NCI-H2081 (cell line): ENCODE measurements at places on chromosomes 6 and 20.

DNA sequence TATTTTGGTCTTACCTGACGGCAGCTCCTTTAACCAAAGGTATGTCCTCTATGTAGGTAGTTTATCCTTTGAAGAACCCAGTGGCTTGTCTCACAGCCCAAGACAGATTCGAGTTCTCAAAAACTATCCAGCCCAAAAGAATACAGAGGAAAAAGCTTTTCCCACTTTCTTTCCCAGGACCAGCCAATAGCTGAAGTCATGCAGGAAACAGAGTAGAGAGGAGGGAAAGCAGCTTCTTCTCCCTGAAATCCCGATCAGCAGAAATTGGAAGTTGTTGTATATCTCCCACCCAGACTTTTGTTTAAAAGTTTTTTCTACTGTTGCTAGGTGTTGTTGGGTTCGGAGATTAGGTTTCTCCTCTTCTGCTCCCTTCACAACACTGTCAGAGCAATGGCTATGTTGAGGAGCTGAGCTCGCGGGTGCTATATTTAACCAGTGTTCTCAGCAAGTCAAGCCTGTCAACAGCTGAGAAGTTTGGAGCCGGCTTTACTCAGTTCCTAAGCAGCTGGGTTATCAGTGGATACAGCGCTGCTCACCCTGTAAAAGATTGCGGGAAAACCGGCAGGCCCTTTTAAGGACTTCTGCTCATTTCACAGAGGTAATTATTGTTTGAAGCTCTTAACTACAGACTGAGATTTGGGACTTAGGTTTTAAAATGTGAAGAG lies at the start of gene FILIP1:
Gene FILIP1 (minus strand): TSS at position 401 of the 665 bp plus-strand sequence. CDS start 78,828 bp downstream, outside the sequence.
- no peak for DNase-seq

DNA sequence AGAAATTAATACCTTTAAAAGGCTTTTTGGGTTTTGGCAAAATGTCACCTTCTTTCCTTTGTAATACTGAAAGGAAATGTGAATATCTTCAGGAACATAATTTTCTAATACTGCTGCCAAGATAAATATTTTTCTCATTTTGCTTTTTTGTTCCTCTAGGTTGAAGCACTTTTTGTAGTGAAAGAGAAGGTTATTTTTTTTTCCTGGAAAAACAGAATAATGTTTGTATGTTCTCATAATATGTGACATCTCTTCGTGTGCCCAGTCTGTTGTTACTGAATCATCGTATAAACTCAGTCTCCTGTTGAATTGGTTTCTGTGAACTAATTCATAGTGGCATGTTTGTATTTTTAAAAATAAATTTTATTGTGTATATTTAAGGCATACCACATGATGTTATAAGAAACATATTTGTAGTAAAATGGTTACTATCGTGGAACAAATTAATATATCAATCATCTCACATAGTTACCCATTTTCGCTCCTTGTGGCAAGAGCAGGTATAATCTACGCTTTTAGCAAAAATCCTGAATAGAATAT lies 74.4 kb downstream of the SH3BGRL2 start:
- DNase-seq = peak; percentile 30

DNA sequence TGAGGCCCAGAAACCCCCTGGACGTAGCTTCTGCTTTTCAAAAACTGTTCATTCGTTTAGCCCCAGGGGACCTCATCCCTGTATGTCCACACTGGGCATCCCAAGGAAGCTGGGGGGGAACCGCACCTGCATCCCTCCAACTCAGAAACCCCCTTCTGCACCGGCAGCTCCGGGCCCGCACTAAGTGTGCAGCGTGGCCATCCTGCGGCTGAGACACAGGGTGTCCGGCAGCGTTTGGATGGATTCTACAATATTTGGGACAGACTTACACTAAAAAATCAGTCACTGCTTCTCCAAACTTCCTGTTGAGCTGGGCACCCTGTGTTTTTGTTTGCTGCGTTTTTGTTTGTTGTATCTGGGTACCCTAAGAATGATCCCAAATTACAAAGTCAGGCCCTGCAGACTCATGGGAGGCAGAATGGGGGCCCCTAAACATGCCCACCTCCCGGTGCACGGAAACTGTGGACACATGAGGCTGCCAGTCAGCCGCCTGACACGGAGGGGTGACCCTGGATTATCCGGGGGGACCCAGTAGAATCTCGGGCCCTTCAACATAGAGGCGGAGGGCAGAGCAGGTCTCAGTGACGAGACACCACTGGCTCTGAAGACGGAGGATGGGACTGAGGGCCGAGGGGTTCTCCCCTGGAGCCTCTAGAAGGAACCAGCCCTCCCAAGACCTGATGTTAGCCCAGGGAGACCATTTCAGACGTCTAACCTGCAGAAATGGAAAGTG lies 88.2 kb upstream of the BHLHE23 start:
- DNase-seq = no peak

DNA sequence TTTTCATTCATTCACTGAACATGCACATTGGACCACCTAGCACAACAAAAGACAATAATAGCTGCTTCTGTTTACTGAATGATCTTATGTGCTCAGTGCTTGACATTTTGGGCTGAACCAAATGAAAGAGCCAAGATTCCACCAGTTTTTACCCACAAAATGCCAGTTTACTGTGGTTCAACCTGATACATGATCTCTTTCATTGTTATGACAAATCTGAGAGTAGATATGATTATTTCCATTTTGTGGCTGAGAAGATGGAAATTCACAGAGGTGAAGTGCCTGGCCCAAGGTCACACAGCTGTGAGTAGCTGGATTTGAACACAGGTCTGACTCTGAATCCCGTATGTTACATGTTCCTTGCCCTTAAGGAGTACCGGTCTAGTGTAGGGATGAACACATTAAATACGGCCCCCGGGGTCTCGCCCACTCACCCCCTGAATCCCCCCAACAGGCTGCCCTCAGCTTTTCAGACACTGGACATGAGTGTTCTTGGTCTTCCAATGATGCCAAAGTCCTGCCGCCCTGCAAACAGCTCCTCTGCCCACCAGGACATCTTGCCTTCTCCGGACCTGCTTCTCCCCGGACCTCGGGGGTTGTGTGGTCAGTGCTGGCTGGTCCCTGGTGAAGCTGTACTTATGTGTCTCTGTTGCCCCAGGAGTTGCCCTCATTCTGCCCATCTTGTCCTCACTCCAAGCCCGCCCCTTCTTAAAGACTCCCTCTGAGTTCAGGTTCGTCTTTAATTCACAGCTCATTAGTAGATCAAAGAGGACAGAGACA lies 58.6 kb upstream of the SLC32A1 start:
- no peak for DNase-seq

- no peak for DNase-seq
Observed at GRCh38 chr6:33171016-33171879, 21.0 kb downstream of the COL11A2 start.

GRCh38 chr20:50169329-50169823 lies 15.9 kb upstream of the PEDS1 start:
- DNase-seq = peak; percentile 64

DNA sequence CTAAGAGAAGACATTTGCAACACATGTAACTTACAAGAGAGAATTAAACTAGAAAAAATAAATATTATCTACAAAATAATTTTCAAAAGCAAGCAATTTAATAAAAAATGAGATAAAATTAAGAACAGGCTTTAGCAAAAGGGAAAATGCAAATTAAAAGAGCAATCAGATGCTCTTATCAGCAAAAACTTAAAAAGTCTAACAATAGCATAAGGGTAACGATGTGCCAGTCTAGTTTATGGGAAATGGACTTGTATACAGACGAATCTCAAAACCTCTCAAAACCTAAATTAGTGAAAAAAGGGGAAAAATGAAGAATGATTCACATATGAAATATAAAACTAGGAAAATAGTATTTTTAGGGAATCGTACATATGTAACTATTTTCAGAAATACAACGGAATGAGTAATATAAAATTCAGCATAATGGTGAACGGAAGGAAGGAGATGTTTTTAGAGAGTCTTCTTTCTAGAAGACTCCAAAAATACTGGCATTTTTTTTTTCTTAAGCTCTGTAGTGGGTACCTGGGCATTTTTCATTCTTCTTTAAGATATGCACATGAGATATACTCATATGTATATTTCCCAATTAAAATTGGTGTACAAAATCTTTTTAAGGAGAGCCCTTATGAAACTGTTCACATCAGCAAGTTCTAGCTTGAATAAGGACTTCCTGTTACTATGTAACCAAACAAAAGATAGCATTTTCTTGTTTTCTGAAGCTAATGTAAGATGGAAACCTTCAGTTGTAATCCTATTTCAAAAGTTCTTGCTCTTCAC lies 927 bp upstream of the MANEA start:
- no peak for DNase-seq

GRCh38 chr6:158370805-158371204 lies 58.5 kb downstream of the TULP4 start:
- DNase-seq = no peak

- peak; percentile 46 for DNase-seq
Observed at GRCh38 chr20:19712721-19713260, 45.3 kb upstream of the RIN2 start.

DNA sequence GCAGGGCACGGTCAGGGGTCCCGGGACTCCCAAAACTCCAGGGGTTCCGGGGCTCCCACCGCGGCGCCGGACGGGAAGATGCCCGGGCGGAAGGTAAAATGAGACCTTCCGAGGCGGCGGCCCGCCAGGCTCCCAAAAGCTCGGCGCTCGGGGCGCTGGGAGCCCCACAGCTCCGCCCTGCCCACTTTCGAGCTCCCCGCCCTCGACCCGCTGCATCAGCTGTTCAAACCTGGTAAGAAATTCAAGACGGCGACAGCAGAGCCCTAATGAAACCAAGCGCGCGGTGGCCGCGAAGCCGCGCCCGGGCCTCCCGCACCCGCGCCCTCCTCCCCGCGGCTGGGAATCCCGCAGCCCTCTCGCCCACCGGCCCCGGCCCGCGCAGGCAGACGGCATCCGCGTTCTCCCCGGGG lies 369 bp downstream of the SLC4A11 start:
- no peak for DNase-seq

DNA sequence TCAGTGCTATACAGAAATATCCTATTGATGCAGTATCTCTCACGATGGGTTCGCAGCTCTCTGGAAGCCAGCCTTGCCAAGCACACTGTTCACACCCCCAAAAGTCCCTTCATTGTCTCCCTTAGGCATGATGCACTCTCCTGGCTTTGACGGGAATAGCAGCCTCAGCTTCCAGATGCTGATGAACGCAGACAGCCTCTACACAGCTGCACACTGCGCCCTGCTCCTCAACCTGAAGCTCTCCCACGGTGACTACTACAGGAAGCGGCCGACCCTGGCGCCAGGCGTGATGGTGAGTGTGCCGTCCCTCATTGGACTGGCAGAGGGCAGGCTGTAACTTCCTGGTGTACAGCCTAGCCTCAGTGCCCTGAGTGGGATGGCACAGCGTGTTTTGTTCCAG lies 60.0 kb upstream of the PBOV1 start:
- no peak for DNase-seq

DNA sequence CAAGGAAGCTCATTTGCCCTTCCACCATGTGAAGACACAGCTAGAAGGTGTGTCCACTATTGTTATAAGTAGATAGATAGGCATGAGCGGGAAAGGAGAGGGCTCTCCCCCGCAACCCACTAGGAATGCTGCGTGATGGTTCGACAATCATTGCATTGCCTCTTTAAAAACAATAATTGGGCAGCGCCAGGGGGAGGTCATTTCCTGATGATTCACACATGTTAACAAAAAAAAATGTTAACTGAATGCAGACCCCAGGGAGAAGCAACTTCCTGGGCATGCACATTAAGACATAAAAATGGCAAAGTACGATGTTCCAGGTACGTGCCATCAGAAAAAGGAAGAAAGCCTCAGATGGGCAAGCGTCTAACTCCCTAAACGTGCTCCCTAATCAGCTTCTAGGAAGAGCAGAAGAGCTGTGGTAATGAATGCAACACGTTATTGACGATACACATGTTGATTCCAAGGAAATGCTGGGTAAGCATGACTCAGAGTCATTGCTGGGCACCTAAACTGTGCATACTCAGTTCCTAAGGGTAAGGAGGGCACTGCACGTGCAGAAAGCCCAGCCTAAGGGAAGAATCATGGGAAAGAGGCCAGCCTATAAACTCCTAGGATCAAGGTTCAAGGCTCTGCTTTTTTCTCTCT lies 113.7 kb downstream of the FAM217A start:
- no peak for DNase-seq

DNA sequence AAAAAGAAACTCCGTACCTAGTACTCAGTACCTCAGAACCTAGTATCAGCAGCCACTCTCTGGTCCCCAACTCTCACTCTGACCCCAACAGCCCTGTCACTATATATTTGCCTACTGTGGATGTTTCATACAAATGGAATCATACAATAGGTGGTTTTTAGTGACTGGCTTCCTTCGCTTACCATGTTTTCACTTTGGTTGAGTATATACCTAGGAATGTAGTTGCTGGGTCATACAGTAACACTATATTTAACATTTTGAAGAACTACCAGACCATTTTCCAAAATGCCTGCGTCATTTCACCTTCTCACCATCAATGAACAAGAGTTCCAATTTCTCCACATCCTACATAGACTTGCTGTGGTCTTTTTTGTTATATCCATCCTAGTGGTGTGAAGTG lies 283.2 kb downstream of the GMDS start:
- no peak for DNase-seq

DNA sequence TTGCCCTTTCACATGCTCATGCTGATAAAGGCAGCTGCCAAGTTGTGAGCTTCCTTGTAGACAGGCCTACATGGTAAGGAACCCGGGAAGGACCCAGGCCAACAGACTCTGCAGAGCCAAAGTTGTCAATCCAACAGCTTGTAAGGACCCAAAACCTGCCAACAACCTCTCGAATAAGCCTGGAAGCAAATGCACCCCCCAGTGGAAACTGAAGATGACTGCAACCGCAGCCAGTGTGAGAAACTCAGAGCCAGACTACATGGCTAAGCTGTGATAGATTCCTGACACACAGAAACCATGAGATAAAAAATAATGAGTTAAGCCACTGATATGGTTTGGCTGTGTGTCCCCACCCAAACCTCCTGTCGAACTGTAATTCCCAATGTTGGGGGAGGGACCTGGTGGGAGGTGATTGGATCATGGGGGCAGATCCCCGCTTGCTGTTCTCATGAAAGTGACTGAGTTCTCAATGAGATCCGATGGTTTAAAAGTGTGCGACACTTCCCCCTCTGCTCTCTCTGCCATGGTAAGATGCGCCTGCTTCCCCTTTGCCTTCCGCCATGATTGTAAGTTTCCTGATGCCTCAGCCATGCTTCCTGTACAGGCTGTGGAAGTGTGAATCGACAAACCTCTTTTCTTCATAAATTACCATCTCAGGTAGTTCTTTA lies 18.8 kb upstream of the CLPSL2 start:
- no peak for DNase-seq

DNA sequence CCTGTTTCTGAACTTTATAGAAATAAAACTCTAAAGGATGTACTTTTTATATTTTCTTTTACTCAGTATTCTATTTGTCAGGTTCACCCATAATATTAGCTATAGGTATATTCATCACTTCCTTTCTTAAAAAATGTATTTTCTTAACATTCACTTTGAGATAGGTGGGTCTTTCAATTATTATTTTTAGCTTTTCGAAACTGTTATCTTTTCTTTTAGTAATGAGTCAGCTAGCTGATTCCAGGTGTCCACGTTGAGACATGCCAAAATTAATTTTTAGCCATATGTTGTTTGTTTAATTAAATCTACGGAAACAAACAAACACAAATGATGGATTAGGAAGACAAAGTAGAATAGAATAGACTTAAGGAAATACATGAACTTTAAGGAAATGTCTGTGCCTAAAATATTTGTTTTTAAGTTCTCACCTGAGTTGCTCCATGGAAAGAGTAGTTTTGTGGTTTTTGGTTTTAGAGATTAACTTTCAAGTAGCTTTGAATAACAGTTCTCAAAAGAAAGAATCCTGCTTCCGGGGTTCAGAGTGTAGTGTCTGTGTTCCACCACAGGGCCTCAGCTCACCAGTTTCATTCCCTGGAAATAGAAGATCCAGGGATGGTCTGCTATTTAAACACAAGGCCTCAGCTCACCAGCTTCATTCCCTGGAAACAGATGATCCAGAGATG lies 435.0 kb downstream of the HAO1 start:
- DNase-seq = no peak
